ENCODE measurements at places on chromosomes 2 and 18. TPM values are rescaled to one million over a fixed set of nuclear protein-coding genes. Genes with fewer than 3 reads are reported as not detected.

GRCh38 chr2:128374001-128374710 is 55.5 kb upstream of the HS6ST1 start:
- no peak overlapping the region for H3K27ac ChIP-seq
- no peaks in the 10 kb centered on the region for H3K27me3 ChIP-seq
- peak; percentile 43 for DNase-seq
- no peaks in the 10 kb centered on the region for H3K36me3 ChIP-seq

DNA sequence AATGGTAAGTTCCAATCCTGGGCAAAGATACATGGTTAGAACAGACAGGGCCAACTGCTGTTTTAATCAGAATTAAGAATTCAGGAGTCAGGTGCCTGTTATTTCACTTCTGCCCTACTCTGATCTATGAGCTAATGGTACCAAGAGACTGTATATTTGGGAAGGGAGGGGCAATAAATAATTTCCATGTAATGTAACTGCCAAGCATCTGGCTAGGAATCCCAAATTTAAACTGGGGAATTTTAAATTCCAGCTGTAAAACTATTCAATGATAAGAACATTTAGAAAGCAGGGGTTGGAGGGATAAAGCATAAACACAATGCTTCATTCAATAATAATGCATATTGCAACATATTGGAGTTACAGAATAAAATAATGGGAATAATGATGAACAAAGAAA is 49.7 kb downstream of the SCN7A start:
- H3K27ac ChIP-seq, result no peak overlapping the region
- H3K27me3 ChIP-seq, result no peaks in the 10 kb centered on the region
- H3K4me1 ChIP-seq, result no peaks in the 10 kb centered on the region
- DNase-seq, result no peak

The NR4A2 gene
- total RNA-seq, result 19.7 TPM

The TMEFF2 gene
- not detected for total RNA-seq

- peaks cover 3% of the 10 kb centered on the region for H3K36me3 ChIP-seq
- no peak overlapping the region for H3K4me3 ChIP-seq
- no peaks in the 10 kb centered on the region for H3K27me3 ChIP-seq
- H3K4me1 ChIP-seq, result no peaks in the 10 kb centered on the region
These were observed 25.2 kb downstream of the IFIH1 start for GRCh38 chr2:162293122-162293786.

GRCh38 chr2:191228861-191229260 is 16.3 kb upstream of the MYO1B start:
- H3K36me3 ChIP-seq, result no peaks in the 10 kb centered on the region
- H3K4me3 ChIP-seq, result no peak overlapping the region
- no peak overlapping the region for H3K27ac ChIP-seq
- H3K4me1 ChIP-seq, result no peaks in the 10 kb centered on the region
- no peak for DNase-seq
- H3K27me3 ChIP-seq, result no peaks in the 10 kb centered on the region
